Posterior cingulate gyrus (tissue), 11 donors: ENCODE measurements at places on chromosomes 2 and 18.

- DNase-seq: no peak
These were observed 100.7 kb upstream of the FOSL2 start for GRCh38 chr2:28291811-28292440.

- no peak for DNase-seq
These were observed 201.5 kb upstream of the ZSWIM2 start for GRCh38 chr2:187050409-187050998.

DNA sequence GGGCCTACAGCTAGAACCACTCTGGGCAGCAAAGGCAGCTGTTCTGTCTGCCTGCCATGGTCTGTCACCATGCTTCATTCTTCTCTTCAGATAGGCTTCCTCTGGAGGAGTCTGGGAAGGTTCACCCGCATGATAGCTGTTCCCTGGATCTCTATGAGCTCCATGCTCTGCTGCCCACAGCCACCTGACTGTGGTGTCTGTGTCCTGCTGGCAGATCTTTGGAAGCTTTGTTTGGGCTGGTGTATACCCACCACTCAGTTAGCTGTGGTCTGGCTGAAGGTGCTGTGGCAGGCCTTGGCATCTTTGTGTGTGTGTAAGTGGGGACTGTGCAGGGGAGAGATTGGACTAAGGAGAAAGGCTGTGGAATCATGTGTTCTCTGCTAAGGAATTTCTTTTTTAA is 23.4 kb downstream of the MYO1B start:
- no peak for DNase-seq

GRCh38 chr2:212076456-212076855 is 462.1 kb downstream of the ERBB4 start:
- no peak for DNase-seq

- DNase-seq: no peak
These were observed 174.5 kb downstream of the PTPRM start for GRCh38 chr18:7741640-7742039.

- DNase-seq: no peak
These were observed 91.8 kb downstream of the TPO start for GRCh38 chr2:1505031-1505441.

DNA sequence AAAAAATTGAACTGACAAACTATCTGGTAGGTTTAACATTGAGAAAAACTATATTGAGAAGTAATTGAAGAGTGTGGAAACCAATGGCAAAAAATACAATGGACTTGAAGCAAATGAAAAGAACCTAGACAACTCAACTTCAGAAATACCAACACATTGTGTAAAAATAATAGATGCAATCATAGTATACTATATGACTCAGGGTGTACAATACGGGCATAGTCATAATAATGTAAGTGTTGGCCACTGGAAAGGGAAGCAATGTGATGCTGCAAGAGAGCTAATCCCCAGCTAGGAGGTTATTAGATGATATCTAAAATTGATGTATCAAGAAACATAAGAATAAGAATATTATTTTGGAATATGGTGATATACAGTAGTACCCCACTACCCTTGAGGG is 45.3 kb downstream of the SMAD7 start:
- DNase-seq: no peak

DNA sequence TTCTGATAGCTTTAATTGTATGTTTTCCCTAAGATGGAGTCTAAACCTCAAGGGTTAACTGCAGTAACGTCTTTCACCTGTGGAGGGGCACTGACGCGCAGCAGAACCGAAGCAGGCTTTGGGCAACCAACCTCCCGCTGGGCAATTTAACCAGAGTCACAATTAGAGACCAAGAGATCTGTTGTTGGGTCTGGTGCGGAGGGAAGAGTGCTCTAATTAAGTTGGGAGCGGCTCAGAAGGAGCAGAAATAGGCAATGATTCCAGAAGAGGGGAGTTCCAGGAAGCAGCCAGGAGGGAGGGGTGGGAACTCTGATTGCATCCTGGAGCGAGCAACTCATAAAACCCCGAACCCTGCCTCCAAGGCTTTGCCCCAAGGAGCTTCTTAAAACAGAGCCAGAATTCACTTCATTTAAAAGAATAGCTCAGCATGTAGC is 245.8 kb downstream of the PAX3 start:
- no peak for DNase-seq

- DNase-seq: no peak
These were observed 162.4 kb downstream of the GALNT1 start for GRCh38 chr18:35743916-35744315.

- DNase-seq: no peak
These were observed 619 bp upstream of the MSH6 start for GRCh38 chr2:47782381-47782670.

- DNase-seq: no peak
These were observed 315.7 kb upstream of the CWC22 start for GRCh38 chr2:180322781-180323180.

GRCh38 chr18:46013484-46014189 is 46.5 kb upstream of the EPG5 start:
- DNase-seq: no peak

GRCh38 chr18:44096016-44096415 is 584.7 kb upstream of the SETBP1 start:
- DNase-seq: no peak

DNA sequence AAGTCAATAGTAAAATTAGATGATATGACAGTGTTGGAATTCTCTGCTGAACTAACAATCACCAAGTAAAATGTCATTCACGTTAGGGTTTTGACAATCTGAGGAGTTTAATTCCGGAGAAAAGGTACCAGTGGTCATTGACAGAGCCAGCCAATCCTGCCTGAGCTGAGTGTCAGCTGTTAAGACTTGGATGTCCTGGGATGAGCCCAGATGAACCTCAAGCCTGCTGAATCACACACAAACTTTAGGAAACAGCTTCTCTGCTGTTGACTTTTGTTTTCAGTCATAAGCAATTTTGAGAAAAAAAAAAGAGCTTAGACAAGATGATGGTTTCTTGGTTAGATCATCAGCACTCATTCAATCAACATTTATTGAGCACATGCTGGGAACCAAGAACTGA is 600.0 kb upstream of the SLC39A10 start:
- no peak for DNase-seq

DNA sequence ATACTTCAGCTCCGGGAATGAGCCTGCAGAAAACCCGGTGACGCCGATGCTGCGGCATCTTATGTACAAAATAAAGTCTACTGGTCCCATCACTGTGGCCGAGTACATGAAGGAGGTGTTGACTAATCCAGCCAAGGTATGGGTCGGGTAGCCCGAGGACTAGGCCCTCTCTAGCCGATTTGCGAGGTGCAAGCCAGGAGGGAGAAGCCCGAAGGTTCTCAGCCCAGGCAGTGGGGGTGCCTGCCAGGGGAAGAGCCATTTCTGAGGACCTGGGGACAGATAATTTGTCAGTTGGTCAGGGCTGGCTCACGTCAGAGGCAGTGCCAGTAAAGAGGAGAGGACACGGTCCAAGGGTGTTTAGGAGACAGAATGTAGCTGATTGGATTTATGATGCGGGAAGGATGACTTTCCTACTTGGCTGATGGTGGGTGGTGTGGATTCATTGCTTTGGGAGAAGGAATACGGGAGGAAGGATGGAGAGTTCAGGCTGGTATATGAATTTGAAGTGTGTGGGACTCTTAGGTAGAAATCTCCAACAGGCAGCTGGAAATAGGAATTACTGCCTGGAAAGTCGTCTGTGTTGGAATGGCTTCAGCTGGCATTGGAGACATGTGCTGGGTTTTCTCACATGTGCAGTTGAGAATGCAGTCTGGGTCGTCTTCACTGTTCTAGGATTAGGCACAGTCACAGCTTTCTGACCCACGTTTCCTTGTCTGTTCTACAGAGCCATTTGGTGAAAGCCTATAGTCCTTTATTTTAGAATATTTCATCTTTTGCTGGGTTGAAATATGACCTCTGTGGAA is 874 bp downstream of the NDUFAF7 start:
- no peak for DNase-seq
